Activated CD4-positive, alpha-beta T cell treated with anti-CD3 and anti-CD28 coated beads, Interleukin-2, amount 50 U/mL, for 16 hours (primary cell): ENCODE measurements at places on chromosomes 11 and 22.

DNA sequence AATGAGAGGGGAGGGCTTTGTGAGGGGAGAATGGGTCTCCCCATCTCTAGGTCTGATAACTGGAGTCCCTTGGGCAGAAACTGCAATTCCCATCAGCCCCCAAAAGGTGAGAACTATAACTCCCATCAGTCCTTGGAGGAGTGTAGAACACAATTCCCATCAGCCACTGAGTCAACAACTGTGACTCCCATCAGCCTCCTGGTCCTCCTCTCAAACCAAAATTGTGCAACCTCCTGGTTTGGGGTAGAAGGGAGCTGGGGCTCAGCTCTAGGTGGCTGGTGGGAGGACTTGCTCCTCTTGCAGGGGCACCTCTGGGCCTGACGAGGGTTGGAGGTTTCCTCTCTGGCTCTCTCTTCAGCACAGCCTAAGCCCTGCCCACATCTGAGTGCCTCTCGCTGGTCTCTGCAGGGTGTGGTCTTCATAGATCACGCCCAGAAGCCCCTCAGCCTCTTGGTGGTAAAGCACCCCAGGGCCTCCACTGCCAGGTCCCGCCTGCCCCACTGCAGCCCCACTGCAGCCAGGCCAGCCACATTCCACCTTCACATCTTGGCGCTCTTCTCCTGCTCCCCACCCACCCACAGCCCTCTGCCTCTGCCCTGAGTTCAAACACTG lies 18.5 kb downstream of the SLC22A12 start:
- DNase-seq: no peak

GRCh38 chr11:92854952-92855351 lies 114.5 kb upstream of the MTNR1B start:
- DNase-seq: no peak

DNA sequence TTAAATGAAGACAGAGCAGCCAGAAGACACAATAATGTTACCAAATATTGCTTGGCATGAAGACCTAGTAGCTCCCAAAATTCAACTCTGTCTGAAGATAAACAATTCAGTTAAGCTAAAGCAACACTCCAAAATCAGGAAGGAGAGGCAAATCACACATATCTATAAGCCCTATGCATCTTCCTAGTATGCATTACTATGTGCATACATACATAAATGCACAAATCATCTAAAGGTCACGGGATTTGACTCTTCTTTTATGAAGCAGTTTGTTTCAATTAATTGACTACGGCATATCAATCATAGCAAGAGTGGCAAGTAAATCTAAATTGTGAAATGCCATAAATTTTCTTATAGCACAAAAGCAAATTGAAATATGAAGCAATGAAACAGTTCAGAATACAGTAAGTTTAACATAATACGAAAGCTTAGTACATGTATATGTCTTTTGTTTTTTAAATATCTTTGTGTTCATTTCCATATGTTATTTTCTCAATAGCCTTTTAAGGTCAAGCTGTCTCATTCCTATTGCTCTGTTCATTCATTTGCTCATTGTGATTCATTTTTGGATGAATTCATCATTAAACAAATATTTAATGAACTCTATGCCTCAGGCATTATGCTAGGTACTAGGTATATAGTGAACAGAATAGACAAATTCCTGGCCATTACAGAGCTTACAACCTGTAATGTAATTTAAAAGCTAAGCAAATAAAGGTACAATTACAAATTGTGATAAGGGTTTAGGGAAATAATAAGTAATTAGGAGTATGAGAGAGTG lies 540.5 kb downstream of the DLG2 start:
- DNase-seq: no peak

GRCh38 chr11:44321059-44321458 lies 11.1 kb upstream of the ALX4 start:
- DNase-seq: no peak

DNA sequence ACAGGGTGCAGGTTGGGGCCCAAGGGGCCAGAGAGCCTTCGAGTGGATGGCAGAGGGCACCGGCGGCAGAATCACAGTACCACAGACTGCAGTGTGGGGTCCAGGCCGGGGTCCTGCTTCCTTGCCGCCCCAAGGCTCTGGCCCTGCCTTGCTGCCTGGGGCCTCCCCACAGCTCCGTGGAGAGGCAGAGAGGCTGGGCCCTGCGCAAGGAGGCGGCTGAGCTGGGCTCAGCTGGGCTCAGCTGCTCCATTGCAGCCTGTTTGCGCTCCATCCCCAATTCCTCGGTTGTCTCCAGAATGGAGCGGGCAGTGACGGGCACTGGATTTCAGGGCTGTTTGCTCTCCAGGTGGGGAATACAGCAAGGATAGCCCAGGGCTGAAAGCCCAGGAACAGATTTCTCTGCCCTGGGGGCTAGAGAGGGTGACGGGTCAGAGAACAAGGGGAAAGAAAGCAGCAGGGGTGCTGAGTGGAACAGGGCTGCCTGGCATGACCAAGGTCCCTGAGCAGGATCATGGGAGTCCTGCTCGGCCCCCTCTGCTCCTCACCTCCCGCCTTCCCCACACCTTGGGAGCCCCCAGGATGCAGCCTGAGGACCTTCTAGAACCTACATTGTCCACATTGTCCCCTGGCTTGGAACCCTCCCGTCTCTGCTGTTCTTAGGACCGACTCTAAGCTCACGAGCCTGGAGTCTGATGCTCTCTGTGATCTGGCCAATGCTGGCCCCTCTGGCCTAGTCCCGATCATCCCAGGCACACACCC lies 18.9 kb downstream of the MRGPRG start:
- DNase-seq: no peak

DNA sequence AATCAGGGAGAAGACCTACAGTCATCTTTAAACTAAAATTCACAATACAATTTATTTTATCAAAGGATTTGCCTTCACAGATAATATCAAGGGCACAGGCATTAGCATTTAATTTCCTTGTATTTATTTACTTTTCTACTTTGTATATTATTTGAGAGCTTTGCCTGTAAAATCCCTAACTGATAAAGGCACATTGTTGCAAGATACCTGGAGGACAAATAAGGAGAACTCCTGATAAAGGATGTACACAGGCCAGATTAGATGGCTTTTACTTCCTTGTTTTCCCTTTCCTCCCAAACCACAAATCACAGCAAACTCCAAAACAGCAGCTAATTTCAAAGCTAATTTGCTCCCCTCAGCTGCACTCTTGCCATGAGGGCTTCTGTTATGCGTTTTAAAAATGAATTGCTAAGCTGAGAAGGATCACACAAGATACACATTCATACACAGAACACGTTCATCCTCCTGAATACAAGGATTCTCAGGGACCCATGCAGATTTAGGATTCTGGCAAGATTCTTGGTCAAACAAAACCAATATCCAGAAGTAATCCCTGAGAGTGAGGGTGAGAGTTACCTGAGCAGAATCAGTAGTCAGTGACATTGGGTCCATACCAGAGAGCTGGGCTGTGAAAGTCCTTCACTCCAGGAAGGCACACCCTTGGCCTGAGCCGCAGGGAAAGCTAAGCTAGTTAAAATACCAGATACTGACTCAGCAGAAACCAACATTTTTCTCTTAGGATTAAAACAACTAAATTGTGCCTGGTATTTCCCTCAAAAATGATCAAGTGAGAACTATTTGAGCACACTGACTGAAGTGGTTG lies 100.3 kb upstream of the CLPB start:
- no peak for DNase-seq

DNA sequence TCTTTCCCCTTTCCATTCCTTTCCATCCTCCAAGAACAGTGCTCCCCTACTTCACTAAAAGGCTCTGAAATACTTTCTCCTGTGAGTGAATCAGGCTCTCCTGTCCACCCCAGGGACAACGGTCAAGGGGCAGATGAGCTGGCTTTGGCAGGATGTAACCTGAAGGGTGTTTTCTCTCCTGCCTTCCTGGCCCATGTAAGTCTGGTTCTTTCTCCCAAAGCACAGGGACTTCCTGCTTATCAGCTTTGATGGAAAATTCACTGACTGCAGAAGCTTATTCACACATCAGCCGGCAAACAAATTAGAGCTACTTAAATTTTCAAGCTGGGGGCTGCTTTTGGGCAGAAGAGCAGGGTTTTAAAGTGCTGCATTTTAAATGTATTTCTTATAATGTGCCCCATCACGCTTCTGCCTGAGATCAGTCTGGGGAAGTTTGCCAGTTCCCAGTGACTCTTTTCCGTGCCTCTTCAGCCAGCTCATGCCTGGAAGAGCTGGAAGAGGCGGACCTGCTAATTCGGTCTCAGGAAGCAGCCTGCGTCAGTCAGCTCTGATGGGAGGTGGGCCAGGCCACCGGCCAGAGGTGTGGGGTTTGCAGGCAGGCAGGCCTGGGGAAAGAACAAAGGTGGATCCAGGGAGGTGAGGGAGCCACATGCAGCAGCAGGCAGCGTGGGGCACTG lies 140.4 kb upstream of the TBCEL start:
- no peak for DNase-seq

DNA sequence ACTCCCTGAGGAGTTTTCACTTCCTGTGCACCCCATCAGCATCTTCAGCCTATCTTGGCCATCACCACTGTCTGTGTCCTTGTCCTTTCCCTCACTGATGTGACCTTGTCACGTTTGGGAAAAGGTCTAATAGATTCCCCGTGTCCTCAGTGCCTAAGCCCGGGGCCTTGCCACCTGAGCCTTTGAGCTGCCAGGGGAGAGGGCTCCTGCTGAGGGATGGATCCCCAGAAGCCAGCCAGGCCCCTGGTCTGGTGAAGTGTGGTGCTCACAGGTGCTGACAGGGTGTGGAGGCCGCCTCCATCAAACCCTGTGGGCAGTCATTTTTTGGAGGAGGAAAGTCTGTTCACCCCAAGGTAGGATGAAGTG lies 47.2 kb downstream of the GAB4 start:
- no peak for DNase-seq

DNA sequence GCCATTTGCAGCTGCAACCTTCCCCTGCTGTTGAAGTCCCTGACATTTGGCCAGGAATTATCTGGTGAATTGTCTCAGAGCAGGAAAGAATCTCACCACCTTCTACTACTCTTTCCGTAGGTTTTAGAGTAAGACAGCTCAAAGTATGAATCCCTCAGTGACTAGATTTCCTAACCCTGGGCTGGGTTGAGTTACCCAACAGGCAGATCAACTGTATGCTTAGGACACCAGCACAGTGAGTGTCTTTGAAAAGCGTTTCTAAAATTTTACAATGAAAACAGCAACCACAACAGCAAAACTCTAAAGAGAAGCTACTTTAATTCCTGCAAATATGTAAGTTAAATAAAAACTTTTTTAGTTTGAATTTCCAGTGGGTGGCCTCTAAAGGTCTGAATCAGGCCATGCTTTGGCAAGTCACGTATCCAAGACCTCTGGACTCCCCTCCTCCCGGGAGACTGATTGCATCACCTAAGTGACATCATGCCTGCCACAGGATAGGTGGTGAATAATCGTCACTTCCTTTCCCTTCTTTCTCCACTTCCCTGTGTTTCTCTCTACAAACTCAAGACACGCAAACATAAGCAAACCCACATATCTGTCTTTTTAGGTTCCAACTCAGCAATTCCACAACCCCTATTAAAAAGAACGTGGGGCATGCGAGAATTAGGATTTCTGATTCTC lies 7.8 kb downstream of the OR8B12 start:
- no peak for DNase-seq

DNA sequence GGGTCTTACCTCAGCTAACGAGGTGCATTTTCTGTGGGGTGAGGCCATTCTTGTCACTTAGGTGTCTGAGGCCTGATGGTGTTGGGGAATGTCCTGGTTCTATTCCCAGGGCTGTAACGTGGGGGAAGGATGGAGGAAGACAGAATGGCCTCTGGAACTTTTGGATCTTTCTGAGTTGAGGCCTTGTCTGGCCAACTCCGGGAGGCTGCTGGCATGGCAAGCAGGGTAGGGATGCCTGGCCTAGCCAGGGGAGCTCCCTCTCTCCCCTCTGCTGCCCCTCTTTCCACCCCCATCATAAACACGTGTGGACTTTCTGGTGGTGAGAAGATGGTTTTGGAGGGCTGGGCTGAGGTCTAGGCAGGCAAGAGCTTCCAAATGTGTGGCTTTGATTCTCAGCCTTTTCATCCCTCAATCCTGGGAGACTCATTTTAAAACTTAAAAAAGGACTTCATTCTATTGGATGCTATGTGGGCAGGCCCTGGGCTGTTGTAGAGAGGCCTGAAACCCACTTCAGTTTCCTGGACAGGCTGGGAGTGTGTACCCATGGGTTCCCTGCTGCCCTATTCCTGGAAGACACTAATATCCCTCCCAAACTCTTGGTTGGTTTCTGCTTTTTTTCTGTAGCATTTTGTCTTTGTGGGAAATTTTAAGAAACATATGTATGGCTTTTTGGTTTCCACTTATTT lies 30.9 kb downstream of the ZBTB16 start:
- DNase-seq: no peak

- no peak for DNase-seq
Observed at GRCh38 chr22:46795845-46796565, 33.6 kb downstream of the TBC1D22A start.

DNA sequence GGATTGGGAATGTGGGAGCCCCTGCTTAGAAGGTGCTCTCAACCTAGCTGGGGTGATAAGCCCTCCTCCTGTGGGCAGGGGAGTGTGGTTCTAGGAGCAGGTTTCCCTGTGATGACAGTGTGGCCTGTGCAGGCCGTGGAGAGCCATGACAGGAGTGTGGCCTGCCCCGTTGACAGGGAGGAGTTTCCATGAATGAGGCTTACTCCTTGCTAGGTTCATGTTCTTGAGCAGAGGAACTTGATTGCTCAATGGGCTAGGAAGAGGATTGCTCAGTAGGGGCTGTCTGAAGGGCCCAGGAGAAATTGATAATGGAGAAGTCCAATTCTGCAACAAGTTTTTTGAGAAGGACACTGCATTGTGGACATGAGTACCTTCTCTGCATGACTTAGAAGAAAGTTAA lies 92.0 kb downstream of the PPP6R3 start:
- DNase-seq: no peak

DNA sequence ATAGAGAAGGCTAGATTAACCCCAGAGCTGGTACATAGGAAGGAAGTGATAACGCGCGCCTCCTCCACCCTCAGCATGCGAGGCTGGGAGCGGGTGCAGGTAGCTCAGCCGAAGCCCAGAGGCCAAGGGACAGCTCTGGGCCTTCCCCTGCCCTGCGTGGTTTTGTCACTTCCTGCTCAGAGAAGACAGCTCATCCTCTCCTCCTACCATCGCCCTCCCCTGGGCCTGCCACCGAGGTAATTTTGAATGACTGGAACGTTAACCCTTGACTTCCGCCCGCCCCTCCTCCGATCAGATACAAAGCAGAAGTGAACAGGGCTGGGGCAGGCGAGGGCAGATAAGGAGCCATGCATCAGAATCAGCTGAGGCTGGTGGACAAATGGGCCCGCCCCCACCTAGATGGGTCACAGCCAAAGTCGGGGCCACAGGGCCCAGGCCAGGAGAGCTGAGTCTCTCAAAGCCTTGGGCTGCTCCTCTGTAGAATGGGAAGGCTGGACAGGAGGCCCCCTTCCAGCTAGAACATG lies 1.6 kb downstream of the RAC2 start:
- DNase-seq: peak; percentile 98

GRCh38 chr11:96311120-96311568 lies 31.9 kb downstream of the MAML2 start:
- DNase-seq: no peak

- no peak for DNase-seq
Observed at GRCh38 chr11:71185411-71185810, 67.0 kb downstream of the SHANK2 start.

GRCh38 chr11:42647993-42648392 lies 663.8 kb upstream of the API5 start:
- DNase-seq: no peak
